ENCODE measurements at places on chromosomes 11 and 22.
A peak's percentile ranks its signal among the peaks of the same experiment; 100 is the strongest.

DNA sequence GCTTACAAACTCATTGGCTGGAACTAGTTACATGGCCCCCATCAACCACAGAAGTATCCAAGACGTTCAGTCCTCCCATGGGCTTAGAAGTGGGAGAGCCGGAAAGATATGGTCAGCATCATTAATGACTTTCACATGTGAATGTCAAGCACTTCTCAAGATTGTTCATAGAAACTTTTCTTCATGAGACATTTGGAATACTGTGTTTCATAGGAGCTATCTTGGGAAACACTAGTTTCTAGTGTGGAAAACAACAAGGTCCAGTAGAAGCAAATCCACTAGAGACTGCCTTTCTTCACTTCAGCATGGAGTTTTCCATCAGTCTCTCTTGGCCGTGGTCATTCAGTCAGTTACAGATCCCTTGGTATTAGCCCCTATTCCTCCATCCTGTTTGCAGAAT lies 160.9 kb downstream of the C11orf91 start:
- DNase-seq = no peak

DNA sequence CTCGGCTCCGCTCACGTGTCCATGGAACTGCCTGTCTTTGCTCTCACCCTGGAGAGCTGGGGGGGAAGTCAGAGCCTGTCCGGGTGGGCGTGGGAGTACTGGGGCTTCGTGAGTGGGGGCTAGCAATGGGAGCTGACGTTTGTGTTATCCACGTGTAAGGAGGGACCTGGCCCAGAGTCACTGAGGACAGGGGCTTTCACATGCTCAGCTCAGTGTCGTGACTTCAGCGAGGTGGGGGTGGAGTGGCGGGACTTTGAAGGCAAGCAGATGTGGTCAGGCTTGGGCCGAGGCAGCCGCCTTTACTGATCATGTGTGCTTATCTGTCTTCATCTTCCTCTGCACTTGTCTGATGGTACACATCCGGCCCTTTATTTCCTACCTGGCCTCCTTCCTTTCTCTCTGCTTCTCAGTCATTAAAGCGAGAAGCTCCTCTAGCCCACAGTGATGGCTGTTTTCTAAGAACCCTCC lies 113.1 kb upstream of the NNMT start:
- DNase-seq = peak; percentile 56

GRCh38 chr22:47586038-47586437 lies 823.6 kb downstream of the TBC1D22A start:
- no peak for DNase-seq

DNA sequence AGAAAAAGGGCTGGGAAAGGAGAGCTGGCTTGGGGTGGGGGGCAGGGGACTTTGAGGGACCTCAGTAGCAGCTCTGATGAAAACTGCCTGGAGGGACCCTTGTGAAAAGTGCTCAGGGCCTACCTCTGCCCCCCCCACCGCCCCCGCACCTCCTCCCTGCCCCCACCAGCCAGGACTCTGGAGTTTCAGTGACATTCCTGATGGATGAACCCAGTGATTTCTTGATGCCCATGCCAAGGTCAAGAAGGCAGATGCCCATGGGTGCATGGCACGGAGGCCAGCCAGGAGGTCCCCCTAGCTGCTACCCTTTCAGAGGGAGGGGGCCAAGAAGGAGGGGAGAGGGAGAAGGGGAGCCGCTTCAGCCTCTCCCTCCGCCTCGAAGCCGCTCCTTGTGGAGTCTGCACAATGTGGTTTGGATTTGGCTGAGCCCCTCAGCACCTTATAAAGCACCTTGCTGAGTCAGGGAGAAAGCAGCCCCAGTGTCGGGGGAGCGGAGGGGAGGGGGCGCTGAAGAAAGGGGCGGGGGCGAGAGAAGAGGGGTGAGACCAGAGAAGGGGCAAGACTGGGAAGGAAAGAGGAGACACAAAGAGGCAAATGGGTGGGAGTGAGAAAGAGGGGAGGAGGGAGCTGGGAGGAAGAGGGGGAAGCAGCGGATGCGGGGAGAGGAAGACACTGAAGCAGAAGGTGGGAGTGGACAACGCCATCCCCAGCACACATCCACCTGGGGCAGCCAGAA lies 2.1 kb upstream of the CLCF1 start:
- no peak for DNase-seq

DNA sequence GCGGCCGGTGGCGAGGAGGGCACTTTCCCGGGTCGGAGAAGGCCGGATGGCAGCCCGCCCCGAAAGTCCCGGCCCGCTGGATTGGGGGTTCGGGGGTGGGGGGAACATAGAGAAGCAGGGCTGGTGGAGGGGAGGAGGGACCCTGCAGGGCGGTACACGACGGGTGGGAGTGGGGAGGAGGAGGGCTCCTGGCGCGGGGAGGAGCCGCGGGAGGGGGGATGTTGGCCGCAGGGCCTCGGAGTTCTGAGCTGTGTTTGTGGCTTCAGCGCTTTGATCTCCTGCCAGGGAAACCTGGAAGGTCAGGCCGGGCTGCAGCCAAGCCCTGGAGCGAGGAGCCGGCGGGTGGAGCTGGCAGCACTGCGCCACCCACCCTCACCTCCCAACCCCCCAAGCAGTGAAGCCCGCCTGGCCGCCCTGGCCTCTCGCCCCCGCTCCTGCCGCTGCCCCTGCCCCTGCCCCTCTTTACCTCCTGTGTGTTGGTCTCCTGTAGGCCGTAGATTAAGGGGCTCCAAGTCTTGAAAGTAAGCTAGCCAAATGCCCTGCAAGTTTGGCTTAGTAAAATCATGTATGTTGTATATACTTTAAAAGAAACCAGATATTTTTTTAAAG lies 30.9 kb downstream of the C22orf31 start:
- DNase-seq = no peak

DNA sequence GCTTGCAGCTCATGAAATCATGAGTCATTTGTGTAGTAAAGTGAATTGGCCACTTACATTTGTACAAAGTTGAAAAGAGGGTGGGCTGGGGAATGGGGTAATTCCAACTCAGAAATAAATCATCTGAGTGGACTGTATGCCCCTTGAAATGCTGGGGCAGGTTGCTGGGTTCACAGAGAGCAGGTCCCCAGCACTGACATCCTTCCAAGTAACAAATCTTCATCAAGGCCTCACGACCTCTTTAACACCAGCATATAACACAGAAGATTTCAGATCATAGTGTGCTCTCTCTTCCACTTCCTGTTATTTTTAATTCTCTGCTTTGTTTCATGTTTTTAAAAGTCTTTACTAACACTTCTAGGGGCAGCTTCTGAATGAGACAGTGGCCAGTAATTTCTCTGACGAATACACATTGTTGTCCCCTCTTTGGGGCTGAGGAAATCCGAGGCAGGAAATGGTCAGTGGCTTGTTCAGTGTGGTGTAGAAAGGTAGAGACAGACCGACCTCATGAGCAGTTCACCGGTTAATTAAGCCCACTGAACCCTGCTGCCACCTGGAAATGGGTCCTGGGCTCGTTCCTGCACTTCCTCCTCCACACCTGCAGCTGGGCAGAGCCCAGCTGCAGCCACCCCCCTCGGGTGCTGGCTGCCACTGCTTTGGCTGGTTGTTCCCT lies 127.7 kb downstream of the MAML2 start:
- peak; percentile 67 for DNase-seq

DNA sequence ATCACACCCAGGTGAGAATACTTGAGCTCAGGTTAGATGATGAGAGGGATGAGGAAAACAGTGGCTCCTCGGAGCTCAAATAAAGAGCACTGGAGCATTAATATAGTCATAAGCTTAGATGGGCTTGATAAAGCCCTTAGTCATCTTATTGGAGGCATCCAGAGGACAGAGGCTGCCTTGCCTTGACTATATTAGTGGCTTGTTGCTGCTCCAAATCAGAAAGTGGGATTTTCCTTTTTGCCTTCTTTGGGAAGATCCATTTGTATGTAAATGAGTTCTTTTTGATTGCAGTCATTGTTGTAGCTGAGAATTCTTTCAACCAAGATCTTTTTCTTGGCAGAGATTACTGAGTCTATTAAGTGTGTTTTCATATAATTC lies 18.9 kb downstream of the ADM start:
- no peak for DNase-seq

Measured in stimulated activated effector memory CD8-positive, alpha-beta T cell treated with anti-CD3 and anti-CD28 coated beads, Interleukin-12 subunit alpha, Interleukin-12 subunit beta, amount 100 ng/mL, for 72 hours (primary cell).